ENCODE measurements at places on chromosomes 5 and 9.
A peak's percentile ranks its signal among the peaks of the same experiment; 100 is the strongest.

- no peak for DNase-seq
Observed at GRCh38 chr5:34582371-34582770, 73.8 kb upstream of the RAI14 start.

DNA sequence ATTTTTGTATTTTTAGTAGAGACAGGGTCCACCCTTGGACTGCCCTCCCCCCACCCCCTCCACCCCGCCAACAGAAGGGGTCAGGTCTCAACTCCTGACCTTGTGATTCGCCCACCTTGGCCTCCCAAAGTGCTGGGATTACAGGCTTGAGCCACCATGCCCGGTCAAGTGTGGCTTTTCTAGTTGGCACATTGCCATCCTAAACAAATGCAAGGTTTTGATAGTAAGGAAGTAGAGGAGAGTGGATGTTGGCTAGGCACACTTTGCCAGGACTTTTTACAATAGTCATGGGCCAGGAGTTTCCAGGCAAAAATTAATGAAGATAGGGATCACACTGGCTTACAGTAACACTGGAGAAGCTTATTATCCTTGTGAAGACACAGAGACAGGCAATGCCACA is 62.4 kb downstream of the GALNT12 start:
- DNase-seq: no peak

- DNase-seq: no peak
Observed at GRCh38 chr5:1161833-1162229, 39.6 kb upstream of the SLC6A19 start.

GRCh38 chr9:93376411-93376810 is 75.1 kb upstream of the FAM120A start:
- no peak for DNase-seq

- peak; percentile 67 for DNase-seq
Observed at GRCh38 chr9:136799854-136800657, 3.9 kb downstream of the CCDC183 start.

- DNase-seq: no peak
Observed at GRCh38 chr9:127307802-127308201, 43.2 kb downstream of the GARNL3 start.

GRCh38 chr5:10106285-10106684 is 143.4 kb downstream of the ATPSCKMT start:
- DNase-seq: no peak

- DNase-seq: no peak
Observed at GRCh38 chr5:95664204-95664786, 17.7 kb downstream of the RFESD start.

GRCh38 chr5:151363673-151364072 is 16.3 kb upstream of the SLC36A2 start:
- no peak for DNase-seq

DNA sequence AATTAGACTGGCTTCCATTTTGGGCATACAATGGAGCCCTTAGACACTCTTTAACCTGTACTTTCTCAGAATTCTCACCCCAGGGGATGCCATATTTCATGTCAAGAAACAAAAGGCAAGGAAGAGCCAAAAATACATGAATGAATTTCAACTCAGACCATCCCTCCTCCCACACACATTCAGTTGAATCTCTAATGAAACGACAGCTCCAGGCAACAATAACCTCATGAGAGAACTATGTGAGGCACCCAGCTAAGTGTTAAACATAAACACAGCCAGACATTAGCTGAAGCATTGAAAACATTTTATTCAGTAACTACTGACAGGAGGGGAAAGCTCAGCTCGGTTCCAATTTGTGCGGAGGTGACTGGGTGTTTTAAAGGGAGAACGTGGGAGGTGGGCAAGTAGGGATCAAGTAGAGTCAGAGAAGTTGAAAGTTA is 1359.1 kb upstream of the CDH9 start:
- DNase-seq: no peak

DNA sequence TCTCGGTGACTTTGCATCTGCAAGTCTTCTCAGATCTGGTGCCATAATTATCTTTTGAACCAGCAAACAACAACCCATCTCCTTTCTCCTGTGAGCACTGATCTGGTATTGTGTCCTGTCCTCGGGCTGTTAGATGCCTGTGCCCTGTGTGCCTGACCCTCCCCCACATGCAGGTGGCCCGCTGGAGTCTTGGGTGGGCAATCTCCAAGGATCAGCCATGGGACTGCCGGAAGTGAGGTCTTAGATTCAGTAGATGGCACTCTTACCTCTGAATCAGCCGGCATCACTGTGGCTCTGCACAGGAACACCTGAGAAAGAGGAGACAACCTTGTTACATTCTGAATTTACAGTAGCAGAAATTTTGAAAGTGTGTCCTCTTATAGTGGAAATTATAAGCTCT is 172.4 kb downstream of the IRX2 start:
- DNase-seq: no peak

- DNase-seq: no peak
Observed at GRCh38 chr9:13628526-13628925, 349.0 kb upstream of the MPDZ start.

DNA sequence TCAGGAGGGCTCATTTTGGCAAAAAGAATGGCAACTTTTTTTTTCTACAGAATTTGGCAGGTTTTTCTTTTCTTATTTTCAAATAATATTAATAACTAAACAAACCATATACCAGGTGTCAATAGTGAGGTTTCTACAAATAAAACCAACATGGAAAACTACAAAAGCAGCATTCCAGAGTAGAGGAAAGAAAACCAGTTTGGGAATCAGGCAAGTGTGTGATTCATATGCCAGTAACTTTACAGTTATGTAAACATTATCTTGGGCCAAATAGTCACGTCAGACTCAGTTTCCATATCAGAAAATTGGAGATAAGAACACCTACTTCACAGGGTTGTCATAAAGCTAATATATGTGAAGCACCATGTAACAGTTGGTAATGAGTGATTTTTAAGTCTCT is 51.7 kb downstream of the FBXW11 start:
- no peak for DNase-seq

GRCh38 chr5:17367256-17367840 is 130.7 kb upstream of the TAF11L2 start:
- no peak for DNase-seq

DNA sequence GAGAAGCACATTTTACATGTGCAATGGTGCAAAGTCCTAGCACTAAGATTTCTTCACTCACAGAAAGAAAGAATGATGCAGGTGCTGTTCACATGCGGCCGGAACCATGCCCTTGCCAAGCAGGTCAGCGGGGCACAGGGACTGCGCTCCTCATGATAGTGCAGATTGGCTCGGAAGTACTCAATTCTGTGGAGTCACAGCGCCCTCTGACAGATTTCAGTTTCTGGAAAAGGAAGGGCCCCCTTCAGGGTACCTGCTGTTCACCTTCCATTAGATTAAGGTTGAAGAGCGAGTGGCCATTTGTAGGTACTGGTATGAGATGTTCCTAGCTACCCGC is 75.7 kb downstream of the TMC1 start:
- DNase-seq: no peak

GRCh38 chr9:117403403-117403811 is 11.4 kb downstream of the ASTN2 start:
- no peak for DNase-seq

DNA sequence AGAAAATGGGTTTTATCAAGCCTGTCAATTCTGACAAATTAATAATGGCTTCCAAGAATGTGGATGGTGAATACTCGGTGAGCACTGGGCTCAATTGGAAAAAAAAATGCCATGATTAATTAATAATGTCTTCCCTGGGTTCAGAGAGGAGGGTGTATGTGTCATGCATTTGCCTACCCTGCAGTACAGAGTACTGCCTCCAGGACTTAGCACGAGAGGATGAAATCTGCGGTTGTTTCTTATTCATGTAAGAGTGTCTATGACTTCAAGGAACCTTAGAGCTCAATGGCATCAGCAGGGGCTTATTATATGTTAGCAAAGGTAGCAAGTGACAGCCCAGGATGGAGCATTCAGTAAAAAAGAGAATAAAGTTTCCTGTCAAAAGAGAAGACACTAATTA is 132.7 kb downstream of the GRIA1 start:
- no peak for DNase-seq

GRCh38 chr9:120434532-120434931 is 145.4 kb downstream of the CDK5RAP2 start:
- DNase-seq: no peak

DNA sequence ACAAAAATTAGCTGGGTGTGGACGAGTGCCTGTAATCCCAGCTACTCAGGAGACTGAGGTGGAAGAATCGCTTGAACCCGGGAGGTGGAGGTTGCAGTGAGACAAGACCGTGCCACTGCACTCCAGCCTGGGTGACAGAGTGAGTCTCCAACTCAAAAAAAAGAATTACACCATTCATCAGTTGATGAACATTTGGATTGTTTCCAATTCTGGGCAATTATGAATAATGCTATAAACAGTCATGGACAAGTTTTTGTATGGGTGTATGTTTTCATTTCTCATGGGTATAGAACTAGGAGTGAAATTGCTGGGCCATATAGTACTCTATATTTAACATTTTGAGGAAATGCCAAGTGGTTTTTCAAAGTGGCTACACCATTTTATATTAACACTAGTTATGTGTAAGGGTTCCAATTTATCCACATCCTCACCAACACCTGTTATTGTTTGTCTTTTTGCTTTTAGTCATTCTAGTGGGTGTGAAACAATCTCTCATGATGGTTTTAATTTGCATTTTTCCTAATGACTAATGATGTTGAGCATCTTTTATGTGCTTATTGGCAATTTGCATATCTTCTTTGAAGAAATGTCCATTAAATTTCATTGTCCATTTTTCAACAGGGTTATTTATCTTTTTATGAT is 9.0 kb upstream of the CCDC125 start:
- DNase-seq: no peak

DNA sequence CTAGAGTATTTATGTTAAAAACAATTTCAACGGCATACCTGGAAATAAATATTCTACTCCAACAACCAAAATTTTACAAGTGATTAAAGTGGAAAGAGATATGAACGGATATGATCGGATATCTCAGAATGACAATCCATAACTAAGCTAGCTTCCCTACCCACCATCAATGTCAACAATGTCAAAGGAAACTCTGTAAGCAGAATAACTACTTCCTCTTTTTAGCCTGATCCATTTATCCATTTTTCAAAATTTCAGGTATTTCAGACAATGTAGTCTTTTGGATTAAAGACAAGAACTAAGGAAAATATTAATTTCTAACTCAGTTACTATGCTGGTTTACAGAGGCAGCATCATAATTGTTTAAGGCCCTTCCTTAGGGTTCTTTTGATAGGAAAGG is 188.7 kb downstream of the DENND1A start:
- DNase-seq: no peak

DNA sequence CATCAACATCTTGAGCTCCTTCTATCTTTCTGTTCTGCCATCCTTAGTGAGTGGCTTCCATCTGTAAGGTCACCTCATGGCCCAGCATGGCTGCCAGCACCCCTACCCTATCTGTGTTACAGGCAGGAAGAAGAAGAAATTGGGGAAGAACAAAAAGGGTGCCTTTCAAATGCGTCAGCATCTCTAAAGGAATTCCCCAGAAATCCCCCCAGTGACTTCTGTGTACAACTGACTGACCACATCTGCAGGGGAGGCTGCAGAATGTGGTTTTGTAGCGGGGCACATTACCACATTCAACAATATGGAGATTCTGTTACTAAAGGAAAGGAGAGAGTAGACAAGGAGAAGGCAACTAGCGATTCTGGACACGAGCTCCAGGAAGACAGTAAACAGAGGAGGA is 40.1 kb downstream of the ALG2 start:
- no peak for DNase-seq

GRCh38 chr5:58921159-58921558 is 338.3 kb downstream of the RAB3C start:
- DNase-seq: no peak

DNA sequence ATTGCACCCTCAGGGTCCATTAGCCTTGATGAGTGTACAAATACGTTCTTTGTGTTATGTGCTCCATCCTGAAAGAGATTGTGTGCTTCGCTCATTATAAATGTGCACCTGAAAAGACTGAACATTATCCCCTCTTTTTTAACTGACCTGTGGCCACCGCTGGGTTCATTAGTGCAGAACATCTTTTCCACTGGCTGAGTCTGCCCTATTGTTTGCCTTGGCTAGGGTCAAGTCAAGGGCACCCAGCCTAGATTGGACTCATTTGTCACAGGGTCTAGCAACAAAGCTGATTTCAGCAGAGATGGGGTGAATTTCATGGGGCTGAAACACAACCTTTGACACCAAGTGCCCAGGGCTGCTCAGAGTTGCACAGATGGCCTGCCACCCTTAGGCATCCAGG is 764.1 kb upstream of the ARRDC3 start:
- no peak for DNase-seq

- no peak for DNase-seq
Observed at GRCh38 chr9:121135642-121136041, 60.9 kb downstream of the CNTRL start.

GRCh38 chr5:92908952-92909601 is 671.9 kb downstream of the NR2F1-AS1 start:
- no peak for DNase-seq

Data from stimulated activated CD4-positive, alpha-beta T cell treated with anti-CD3 and anti-CD28 coated beads, TNF-alpha, amount 100 ng/mL, for 48 hours (primary cell).